ENCODE measurements at places on chromosomes 6 and 20.

- no peak for DNase-seq
These were observed 612 bp upstream of the AGPAT4 start for GRCh38 chr6:161274488-161274858.

GRCh38 chr6:6686176-6686575 is 97.7 kb downstream of the LY86 start:
- DNase-seq, result no peak

- no peak for DNase-seq
These were observed 8.9 kb upstream of the PTPRT start for GRCh38 chr20:43198607-43199006.

DNA sequence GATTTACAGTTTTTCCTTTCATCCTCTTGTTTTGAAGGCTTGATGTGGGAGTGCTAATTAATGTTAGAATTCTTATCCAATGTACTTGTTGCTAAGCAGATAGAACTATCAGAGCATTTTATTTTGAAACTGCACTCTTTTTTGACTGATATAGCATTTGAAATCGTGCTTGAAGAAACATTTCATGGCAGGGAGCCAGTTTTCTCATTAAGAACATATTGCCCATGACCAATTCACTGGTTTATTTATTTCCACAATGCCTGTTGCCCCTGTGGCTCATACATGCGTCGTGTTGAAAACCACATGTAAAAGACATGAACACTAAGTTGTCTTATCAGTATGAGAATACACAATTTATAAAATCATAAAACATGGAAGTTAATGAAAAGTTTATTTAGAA is 479.7 kb upstream of the FLRT3 start:
- DNase-seq, result no peak

DNA sequence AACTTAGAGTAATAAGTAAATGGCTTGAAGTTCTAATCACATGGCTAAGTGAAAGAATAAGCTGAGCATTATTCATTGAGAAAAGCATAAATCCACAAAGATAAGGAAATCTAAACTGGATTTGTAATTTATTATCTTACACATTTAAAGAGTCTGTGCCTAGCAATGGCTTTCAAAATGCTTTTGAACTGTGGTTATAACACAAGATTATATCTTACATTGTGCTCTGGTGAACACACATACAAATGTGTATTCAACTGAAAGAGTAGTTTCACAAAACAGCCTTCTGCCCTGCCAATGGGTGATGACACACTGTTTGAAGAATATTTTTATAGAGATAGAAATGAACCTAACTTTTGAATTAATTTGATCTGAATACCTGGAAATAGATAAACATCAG is 83.3 kb downstream of the AFDN start:
- DNase-seq, result no peak

- no peak for DNase-seq
These were observed 5.0 kb upstream of the BTN2A1 start for GRCh38 chr6:26452631-26453235.

- no peak for DNase-seq
These were observed 140.2 kb upstream of the RPS6KA2 start for GRCh38 chr6:166767230-166767629.

DNA sequence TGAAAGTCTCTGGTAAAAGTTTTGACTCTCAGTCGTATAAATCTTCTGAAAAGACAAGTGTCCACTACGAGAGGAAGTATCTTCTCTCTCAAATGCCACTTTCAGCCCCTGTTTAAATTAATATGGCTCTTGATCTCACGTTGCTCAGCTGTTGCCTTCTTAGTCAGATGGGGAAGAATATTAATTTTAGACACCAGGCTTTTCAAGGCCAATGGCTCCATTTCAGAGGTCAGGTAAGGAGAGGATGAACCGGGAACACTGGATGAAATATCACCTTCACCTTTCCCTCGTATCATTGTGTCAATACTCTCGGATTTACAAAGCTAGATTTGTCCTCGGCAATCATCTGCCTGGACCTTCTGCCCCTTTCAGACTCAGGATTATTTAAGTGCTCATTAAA is at the start of gene MYLK4:
TSS of gene MYLK4 (minus strand) at position 91 of the 400 bp plus-strand sequence. CDS start 1,628 bp downstream, outside the sequence.
- no peak for DNase-seq

- DNase-seq, result peak; percentile 30
These were observed 8.4 kb downstream of the UCKL1 start for GRCh38 chr20:63947638-63948456.

DNA sequence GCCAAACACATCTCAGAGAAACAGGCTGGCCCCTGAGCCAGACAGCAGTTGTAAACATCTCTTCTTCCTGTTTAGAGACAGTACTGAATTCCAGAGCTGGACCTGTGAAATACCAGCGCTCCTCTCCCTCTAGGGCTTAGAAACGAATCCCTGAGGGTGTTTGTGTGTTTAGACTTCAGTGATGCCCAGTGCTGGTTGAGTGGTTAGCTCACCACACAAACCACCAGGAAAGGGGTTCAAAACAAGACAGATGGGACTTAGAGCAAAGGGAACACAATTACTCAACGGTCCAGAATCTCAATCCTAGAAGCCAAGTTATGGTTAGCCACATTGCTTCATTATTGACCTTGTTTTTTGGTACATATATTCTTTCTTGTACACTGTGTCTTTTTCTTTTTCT is 108.7 kb upstream of the TMEM170B start:
- no peak for DNase-seq

DNA sequence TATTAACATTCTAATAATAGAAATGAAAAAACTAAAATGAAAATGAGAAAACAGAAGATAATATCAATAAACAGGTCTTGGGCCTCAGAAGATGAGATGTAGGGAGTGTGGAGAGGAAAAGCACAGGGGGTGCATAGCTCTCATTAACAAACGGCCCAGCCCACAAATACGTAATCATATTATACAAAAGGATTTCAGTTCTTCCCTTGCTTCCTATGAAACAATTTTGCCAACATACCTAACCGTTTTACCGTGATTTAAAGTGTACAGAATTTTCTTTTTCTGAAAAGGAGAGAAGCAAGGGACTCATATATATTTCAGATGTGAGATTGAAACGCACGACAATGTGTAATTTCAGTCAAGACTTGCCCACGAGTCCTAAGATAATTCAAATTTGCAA is 136.0 kb downstream of the HFE start:
- DNase-seq, result no peak

- DNase-seq, result no peak
These were observed 85.2 kb upstream of the ECI2 start for GRCh38 chr6:4220558-4220957.

GRCh38 chr20:2603816-2604505 is 48.5 kb upstream of the NOP56 start:
- DNase-seq, result no peak

GRCh38 chr20:48959899-48960550 is 38.5 kb downstream of the ARFGEF2 start:
- no peak for DNase-seq

DNA sequence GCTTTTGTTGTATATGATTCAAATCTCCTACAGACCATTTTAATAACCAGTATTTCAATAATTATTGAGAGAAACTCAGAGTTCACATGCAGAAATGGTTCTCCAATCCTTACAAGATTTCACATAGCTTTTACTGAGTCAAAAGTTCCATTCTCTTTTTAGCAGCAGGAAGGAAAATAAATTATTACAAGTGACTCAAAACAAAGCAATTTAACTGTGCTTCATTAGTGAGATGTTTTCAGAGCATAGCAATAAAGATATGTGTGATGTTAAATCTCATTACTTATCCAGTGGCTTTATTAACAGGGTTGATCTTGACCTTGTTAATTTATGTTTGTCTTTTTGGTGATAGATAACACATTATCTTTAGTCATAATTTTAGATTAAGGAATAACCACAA is 22.0 kb downstream of the KIF13A start:
- DNase-seq, result no peak

DNA sequence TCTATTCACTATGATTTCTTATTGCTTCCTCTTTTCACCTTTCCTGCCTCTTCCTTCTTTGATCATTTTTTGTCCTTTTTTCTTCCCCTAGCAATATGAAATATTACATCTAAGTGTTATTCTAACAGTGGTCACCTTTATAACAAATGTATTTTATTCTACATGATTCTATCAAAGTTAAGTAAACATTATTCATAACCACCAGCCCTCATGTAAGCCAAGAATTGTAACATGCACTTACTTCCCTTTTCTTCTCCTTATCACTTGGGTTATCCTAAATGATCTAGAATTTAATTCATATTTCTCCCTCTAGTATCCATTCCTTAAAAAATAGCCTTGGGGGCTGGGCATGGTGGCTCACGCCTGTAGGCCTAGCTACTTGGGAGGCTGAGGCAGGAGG is 88.3 kb upstream of the SLC22A23 start:
- no peak for DNase-seq

- DNase-seq, result no peak
These were observed 29.9 kb downstream of the KIF13A start for GRCh38 chr6:17957498-17957897.

GRCh38 chr6:16136091-16136490 is 7.2 kb downstream of the MYLIP start:
- peak; percentile 29 for DNase-seq

GRCh38 chr6:149429427-149430360 is 29.6 kb downstream of the SUMO4 start:
- no peak for DNase-seq

- no peak for DNase-seq
These were observed 71.0 kb downstream of the TRAM2 start for GRCh38 chr6:52505726-52506409.

- no peak for DNase-seq
These were observed 208.4 kb downstream of the MANEA start for GRCh38 chr6:95785785-95786184.

DNA sequence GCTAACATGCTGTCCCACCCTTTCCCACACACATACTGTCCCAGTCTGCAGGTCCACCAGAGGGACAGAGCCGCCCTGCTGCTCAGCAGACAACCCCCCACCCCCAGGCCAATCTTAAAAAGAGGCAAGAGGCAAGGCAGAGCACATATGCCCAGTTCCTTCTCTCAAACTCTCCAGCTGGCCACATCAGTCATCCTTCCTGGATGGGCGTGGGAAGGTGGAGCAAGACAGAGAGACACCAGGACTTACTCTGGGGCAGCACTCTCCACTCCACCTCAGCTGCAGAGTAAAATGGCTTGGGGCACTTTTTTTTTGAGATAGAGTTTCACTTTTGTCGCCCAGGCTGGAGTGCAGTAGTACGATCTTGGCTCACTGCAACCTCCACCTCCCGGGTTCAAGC is 10.8 kb downstream of the MOCS3 start:
- no peak for DNase-seq

- DNase-seq, result no peak
These were observed 12.7 kb downstream of the GGT7 start for GRCh38 chr20:34859826-34860545.

DNA sequence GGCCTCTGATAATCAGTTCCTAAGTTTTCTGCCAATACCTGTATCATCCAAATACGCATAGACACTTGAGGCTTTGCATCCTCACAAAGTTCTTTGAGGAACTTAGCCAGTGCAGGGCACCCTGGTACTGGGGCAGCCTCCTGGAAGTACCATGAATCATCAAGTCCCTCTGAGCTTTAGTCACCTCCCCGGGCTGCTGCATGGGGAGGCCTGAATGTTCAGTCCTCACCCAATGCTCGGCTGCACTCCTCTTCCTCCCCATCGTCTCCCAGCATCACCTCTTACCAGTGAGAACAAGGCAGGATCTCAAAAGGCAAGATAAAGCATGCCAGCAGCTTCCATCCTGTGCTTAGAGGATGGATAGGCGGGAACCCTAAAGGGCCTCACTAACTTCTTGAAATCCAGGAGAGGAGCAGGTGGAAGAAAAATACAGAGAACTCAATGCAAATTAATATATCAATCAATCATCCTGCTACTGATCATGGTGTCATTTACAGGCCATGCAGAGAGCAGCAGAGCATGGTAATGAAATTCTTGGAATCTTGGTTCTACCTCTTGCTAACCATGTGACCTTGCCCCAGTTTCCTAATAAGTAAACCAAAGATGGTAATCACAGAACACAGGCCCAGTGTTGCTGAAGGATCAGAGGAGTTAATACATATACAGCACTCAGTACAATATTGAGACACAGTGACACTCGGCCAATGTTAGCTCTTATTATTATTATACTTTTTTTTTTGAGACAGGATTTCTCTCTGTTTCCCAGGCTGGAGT is 4.7 kb upstream of the CCN6 start:
- no peak for DNase-seq

- no peak for DNase-seq
These were observed 39.7 kb downstream of the ZC3H12D start for GRCh38 chr6:149445095-149445466.

All from activated T-cell treated with anti-CD3 and anti-CD28 coated beads for 1 hour (primary cell).